ENCODE measurements at places on chromosomes 11 and 22.

DNA sequence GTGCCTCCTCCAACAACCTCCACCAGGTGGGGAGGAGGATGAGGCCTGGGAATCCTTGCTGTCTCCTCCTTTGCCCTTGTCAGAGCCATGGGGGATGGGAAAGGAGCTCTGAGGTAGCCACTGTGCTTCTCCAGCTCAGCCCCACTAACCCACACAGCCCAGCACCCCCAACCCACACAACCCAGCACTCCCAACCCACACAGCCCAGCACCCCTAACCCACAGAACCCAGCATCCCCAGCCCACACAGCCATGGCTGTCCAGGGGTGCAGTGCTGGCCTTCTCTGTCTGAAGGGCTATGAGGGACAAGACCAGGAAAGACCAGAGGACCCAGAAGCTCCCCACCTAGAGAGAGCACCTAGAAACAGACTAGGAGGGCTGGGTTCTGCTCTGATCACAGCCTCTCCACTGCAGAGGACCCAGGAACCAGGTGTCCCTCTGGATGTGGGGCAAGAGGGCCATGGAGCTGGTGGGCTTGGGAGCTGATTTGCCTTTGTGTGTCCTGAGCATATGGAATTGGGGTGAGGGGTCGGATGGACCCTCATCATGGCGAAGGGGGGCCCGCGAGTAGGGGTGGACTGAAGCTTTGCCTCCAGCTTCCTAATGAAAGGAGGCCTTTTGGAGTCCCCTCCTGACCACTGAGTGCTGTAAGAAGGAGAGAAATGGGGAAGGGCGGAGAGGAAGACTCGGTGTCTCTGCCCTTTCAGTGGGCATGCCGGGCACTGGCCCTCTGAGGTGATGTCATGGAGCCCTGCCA, 117.6 kb upstream of the THY1 start:
- DNase-seq, result no peak

DNA sequence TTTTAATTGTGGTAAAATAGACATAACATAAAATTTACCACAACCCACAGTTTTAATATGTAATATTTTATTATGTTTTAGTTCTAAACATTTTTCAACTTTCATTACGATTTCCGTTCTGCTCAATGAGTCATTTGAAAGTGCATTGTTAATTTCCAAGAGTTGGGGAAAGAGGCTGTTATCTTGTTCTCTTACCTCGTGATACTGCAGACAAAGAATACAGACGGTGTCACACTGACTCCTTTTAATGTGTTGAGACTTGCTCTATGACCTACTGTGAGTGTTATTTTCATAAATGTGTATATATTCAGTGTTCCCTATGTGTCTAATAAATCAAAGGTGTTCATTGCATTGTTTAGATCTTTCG, 10.8 kb upstream of the RAC2 start:
- no peak for DNase-seq

DNA sequence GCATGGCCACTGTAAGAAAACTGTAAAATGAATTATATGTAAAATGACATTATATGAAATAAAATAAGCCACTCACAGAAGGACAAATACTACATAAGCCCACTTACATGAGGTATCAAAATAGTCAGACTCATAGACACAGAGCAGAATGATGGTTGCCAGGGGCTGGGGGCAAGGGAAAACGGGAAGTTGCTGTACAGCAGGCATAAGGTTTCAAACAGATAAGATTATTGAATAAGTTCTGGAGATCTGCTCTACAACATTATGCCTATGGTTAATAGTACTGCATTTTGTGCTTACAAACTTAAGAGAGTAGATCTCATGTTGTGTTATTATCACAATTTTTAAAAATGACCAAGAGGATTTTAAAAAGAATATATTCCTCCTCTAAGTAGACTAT, 32.7 kb upstream of the HEPHL1 start:
- DNase-seq, result no peak

DNA sequence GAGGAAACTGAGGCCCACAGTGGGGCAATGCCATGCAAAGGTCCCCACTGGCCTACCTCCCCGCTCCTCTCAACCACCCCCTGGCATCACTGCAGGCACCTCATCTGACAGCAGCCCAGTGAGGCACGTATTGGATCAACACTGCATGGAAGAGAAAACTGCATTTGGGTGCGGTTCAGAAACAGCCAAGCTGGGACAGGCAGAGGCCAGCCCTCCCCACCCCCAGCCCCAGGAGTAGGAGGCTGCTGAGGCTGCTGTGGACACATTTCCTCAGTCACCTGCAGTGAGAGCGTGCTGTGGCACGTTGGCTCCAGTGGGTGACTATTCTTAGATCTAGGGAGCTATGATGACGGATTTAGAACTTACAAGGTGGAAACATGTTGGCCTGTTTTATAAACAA, 63.7 kb downstream of the KCNC1 start:
- no peak for DNase-seq

DNA sequence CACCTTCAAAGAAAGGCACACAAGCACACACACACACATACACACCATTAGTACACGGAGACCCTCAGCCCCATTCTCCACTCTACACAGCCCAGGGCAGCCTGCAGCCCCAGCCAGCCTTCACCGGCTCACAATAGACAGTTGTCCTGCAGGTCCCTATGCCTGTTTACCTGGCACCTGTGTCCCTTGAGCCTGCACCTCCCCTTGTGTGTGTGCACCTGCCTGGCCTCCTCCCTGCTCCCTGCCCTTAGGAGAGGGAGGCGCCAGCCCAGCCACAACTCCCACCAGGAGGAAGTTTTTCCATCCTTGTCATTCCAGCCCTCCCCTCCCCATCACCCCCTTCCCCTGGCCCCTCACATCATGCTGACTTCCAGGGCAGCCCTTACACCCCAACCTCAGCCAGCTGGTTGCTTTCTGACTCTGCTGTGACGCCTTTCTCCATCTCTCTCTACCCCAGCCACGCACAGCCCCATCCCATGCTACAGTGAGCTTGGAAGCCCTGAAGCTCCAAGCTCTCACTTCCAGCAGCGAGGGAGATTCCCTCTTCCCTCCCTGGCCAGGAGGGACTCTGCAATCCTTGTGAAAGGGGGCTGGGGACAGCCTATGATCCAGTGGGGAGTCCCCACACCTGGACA, 4.4 kb downstream of the AHNAK start:
- no peak for DNase-seq
